ENCODE measurements at places on chromosomes 3 and 15. TPM values are rescaled to one million over a fixed set of nuclear protein-coding genes. Genes with fewer than 3 reads are reported as not detected.

DNA sequence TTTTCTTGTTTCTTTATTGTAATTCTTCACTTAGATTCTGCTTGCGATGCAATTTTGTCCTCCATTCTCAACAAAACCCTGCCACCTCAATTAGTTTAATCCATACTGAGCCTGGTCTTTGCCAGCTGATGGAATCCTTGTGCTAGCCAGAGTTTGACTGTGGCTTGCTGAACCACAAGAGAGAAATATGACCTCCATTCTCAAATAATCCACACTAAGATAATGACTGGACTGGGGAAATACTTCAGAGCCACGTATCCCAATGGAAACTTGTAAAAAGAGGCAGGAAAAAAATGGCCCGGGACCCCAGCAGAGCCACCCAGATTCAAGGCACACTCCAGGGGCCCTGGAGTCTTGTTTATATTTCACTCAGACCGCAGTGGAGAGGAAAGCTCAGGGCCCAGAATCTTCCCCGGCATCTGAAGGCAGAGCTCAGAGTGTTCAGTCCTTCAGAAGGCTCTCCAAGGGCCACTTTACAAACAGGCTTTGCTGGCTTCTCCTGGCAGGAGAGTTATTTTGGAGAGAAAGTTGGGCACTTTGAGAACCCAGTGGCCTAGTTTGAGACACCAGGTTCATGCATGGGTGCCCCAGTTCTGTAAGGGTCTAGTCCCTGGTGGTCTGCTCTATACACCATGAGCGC, 62.7 kb downstream of the SSUH2 start:
- DNase-seq, result no peak

DNA sequence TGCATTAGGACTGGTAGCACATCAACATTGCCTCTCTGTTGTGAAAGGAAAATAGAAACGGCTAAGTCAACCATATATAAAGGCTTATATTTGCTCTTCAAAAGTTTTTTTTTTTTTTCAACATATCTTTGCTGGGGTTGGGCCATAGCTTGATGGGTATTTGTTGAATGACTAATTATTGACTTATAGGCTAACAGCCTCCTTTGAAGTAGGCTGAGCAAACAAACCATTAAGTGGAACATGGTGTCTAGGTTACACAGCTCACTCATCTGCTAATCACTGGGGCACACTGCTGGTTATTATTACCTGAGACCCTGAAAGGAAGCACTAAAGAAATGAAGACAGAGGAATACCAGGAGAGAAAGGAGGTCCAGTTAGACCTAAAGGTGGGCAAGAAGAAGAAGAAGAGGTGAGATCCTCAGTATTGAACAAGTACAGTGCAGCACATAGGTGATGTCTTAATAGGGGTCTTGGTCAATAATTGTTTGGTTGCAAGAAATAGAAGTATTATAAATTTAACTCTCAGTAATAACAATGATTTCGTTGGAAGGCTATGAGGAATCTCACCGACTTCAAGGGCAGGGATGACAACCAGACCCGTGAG, 139.4 kb downstream of the RPLP1 start:
- no peak for DNase-seq

- DNase-seq, result no peak
Observed at GRCh38 chr15:42329992-42330391, 29.3 kb upstream of the CAPN3 start.

- DNase-seq, result no peak
Observed at GRCh38 chr3:183527428-183528379, 27.8 kb downstream of the KLHL6 start.

- DNase-seq, result no peak
Observed at GRCh38 chr15:75895731-75896130, 7.9 kb upstream of the FBXO22 start.

DNA sequence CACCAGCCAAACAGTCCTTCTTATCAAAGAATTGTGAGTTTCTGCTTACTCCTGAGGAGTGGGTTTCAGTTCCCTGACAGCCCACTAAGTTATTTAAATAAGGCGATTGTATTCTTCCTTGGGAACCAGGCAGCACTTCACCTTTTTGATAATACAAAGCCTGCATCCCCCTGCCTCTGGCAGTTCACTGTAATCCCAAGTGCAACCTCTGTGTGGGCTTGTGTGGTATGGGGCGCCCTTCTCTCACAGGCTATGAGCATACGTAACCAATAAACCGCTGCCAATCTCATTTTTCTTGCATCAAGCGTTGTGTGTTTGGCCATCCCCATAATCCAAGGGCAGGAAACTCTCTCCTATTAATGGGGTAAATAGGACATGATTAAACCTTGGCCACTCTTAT, 1025.6 kb downstream of the NSUN3 start:
- no peak for DNase-seq

- peak; percentile 56 for DNase-seq
Observed at GRCh38 chr15:98548139-98548971, 100.0 kb upstream of the IGF1R start.

DNA sequence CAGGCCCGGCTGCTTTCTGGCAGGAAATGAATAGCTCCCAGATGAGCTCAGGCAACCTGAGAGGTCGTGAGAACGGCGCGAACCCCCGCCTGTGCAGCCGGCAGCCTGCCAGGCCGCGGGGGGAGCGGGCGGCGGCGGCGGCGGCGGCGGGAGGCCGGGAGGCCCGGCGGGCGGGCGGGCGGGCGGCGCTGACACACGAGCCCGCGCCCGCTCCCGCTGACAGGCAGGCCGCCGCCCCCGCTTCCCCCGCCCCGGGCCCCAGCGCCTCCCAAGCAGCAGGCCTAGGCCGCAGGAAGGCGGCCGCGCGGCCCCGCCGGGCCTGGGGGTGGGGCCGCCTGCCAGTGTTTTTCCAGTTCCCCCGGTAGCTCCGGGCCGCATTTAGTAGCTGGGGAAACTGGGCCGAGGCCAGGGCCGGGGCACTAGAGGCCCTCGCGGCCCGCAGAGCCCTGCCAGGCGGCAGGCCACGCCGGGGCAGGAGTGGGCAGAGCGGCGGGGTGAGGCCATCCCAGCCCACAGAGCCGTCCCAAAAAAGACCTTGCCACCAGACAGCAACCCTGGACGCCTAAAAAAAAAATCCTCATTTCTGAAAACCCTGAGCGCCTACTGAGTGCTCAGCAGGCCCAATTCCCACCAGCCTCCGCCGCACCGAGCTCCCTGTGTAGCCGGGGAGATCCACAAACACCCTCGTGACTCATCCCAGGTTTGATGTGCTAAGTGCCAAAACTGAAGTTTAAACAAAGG, 5.6 kb downstream of the HES1 start:
- peak; percentile 84 for DNase-seq

DNA sequence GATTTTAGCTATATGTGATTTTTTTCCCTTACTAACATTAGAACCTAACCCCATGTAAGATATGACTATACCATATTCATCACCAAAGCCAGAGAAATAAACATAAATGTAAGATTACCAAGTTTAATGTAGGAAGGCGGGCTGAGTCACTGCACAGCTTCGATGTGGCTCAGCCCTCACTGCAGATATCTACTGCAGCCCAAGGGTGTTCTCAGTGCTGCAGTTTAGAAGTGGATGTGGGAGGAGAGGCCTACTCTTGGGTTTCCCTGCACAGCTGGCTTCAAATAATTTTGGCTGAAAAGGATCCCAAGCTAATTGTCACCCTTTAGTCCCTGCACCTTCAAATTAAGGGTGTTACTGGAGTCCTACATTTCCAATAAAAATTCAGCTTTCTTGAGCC, 9.3 kb downstream of the ARPP19 start:
- no peak for DNase-seq

DNA sequence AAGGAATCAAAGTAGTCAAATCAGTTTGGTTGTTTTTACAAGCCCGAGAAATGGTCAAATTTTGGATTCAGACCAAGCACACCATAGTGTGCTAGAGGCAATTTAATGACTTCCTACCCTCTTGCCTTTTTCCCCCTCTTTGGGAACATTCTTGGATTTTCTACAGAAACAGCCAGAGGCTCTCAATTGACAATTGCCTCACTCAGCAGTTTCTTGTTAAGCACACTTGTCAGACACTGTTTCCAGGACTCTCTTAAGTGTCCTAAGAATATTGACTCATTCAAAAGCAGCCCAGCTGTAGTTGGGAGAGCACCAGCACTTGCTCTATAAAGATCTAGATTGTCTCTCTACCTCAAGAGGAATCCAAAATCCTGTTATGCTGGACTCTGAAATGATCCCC, 1.5 kb upstream of the SLC35G2 start:
- DNase-seq, result no peak

DNA sequence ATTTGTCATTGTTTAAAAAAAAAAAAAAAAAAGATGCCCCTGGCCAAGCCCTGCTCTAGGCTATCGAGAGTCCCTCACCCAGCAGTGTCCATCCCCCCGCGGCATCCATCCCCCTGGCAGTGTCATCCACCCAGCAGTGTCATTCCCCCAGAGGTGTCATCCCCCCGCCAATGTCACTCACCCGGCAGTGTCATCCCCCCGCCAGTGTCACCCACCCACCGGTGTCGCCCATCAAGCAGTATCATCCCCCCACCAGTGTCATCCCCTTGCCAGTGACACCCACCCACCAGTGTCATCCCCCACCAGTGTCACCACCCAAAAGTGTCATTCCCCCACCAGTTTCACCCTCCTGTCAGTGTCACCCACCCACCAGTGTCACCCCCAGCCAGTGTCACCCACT, 99.3 kb upstream of the PRR20G start:
- no peak for DNase-seq

GRCh38 chr3:19934098-19934566, at the start of gene EFHB:
Gene EFHB, minus strand, starts transcription at chr3:19934217. Its CDS starts 199 bp downstream, at chr3:19934018.
- DNase-seq, result peak; percentile 62

- no peak for DNase-seq
Observed at GRCh38 chr15:50380089-50380488, 25.1 kb upstream of the GABPB1 start.

- no peak for DNase-seq
Observed at GRCh38 chr15:88580532-88580931, 34.1 kb upstream of the DET1 start.

DNA sequence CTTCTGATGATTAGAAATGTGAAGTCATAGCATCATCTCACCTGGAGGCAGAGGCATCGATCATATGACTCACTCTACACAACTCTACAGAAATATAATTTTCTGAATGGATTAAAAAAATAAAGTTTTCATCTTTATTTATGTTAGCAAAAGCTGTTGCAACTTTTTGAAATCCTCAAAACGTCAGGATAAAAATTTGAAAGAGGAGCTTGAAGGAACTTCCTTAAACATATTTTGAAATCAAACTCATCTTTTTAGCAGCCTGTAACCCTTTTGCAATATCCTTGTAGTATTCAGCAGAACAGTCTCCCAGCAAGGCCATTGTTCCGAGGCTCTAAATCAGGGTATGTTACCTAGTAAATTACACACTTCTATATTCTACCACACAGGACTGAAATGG, 985.4 kb downstream of the PLOD2 start:
- no peak for DNase-seq

GRCh38 chr3:81581966-81582599, 179.4 kb downstream of the GBE1 start:
- DNase-seq, result peak; percentile 41

DNA sequence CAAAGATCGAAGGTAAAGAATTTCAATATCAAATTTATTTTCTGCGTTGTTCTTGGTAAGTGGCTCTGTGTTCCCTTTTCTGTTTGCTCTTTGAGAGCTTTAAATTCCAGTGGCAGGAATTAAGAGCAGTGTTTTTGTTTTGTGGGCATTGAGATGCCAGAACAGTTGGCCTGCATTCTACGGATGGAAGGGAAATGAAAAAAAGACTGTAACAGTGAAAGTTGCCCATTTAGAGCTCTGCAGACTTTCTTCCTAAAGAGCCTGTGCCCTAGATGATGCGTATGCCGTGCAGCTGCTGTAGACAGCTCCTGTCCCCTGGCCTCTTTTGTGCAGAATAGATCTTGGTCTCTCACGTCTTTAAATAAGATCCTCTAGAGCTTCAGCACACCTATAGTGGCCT, 58.8 kb downstream of the KAT2B start:
- DNase-seq, result no peak

- DNase-seq, result peak; percentile 19
Observed at GRCh38 chr15:33311312-33311971, 675 bp downstream of the RYR3 start.

GRCh38 chr15:96858694-96859093, 528.2 kb downstream of the NR2F2 start:
- DNase-seq, result no peak

DNA sequence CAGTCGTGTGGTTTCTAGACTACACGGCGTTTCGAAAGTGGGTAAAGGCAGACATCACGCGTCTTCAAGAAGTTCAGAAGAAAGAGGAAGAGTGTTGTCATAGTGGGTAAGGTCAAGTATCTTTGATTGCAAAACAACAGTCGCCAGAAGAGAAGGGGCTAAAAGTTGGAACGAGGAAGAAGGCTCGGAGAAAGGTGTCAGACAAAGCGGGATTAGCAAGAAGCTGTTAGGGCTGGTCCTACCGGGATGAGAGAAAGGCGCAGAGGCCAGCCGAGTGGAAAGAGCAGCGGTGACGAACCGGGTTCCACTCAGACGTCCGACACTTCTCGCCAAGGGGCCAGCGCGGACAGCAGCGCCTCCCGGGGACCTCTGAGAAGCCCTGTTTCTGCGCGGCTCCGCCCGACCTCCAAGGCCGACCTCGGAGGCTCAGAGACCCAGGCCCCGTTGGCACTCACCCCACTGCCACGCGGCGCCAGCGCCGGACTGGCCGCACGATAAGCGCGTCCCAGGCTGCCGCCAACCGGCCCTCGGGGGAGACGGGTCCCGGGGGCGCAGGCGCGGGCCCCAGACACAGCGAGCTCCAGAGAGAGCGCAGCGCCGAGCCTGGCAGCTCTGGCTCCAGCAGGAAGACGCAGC, 436 bp downstream of the ADPGK start:
- no peak for DNase-seq

DNA sequence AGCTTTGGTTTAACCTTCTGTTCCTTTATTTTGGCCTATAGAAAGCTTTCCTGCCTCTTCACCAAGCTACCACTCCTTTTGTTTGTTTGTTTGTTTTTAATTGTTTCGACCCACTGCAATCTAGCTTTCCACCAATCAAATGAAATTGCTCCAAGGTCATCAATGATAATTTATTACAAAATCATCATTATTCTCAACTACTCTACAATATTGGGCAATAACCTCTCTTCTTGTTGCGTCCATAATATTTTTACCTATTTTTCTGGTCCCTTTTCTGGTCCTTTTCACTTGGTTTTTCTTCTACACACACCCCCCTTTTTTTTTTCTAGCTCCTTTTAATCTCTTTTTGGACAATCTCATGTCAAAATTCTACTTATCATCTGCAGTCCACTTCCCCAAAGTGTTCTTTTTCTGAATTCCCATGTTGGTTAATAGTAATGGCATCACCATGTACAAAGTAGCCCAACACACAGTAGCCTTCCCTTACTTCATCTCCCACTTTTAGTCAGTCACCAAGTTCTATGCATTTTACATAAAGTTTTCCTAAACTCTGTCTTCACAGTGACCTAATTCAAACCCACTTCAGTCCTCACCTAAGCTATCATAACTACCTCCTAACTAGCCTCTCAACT, 11.0 kb upstream of the ANKRD28 start:
- no peak for DNase-seq

Gene ONECUT1
- 0.69 TPM for total RNA-seq

Gene FBXW12
- total RNA-seq, result not detected

Gene TGM4
- total RNA-seq, result not detected

Gene SKOR1
- 0.21 TPM for total RNA-seq

Gene ZKSCAN7
- 2.2 TPM for total RNA-seq

Gene ALDH1A2
- total RNA-seq, result 2.6 TPM

Gene PLS1
- total RNA-seq, result 2.0 TPM
